ENCODE measurements at places on chromosomes 5 and 9. TPM values are rescaled to one million over a fixed set of nuclear protein-coding genes. Genes with fewer than 3 reads are reported as not detected.
A peak's percentile ranks its signal among the peaks of the same experiment; 100 is the strongest.

DNA sequence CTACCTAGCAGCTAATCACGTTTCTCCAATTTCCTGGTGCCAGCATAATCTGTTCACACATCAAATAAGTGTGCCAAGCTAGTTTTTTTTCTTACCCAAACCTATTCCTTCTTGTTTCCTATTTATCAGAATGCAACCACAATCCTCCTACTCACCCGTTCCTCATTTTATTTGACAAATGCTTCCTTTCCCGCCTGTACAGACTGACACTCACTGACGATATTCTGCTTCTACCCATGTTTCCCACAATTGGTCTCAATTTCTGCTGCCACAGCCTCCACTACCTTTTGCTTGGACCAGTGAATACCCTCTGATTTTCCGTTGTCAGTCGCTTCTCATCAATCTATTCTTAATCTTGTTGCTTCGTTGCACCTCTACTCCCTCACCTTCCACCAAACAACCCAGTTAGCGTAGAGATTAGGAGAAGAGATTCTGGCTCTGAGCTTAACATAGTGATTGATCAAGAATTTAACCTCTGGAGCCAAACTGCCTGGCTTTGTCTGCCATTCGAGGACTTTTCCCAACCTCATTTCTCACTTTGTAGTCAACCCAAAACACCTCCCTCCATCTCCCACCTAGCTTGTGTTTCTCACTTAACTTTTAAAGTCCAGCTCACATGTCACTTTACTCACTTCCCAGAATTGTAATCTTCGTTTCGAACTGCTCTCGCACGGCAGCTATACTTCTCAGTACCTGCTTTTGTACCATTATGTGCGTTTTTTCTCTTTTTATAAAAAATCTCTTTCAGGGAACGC, 729 bp upstream of the TMEM38B start:
- no peak for DNase-seq

DNA sequence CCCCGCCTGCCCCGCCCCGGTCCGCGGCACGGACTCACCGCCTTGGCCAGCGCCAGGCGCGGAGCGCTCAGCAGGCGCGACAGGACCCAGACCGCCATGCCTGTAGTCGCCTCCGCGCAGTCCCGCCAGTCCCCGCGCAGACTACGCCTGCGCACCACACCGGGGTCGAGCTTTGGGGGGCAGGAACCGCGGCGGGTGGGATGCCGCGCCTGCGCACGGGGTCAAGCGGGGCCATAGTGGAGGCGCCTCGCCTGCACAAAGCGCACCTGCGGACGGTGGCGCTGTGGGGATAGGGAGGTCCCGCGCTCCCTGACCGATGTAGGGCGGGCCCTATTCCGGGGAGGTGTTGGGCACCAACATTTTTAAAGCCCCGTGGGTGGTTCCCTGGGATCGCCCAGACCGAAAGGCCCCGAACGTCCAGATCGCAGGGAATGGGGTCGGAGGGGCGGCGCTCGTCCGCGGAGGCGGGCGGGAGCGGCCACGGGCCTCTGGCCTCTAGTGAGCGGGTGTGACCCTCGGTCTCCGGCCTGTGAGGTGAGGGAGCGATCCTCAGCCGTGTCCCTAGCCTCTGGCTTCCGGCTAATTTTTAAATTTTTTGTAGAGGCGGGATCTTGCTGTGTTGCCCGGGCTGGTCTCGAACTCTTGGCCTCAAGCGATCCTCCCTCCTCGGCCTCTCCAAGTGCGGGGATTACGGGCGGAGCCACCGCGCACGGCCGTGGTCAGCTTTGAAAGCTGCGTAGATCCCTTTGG, 70.8 kb upstream of the LPCAT1 start:
- peak; percentile 65 for DNase-seq

The MSX2 gene
- not detected for total RNA-seq

DNA sequence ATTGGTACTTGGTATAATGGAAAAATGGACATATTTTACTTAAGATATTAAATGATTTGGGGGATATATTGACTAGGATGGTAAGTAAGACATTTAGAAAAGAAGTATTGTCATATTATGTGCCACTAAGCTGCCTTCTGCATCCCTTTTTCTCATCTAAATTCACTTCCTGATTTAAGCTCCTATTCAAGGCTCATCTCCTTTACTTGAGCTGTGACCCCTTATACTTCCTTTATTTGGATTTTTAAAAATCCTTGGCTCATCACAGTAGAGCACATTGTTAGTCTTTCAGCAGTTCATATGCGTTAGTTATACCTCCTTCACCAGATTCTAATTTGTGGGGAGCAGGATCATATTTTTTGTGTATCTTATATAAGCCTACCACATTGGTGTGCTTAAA, 6.6 kb downstream of the COMMD10 start:
- no peak for DNase-seq

DNA sequence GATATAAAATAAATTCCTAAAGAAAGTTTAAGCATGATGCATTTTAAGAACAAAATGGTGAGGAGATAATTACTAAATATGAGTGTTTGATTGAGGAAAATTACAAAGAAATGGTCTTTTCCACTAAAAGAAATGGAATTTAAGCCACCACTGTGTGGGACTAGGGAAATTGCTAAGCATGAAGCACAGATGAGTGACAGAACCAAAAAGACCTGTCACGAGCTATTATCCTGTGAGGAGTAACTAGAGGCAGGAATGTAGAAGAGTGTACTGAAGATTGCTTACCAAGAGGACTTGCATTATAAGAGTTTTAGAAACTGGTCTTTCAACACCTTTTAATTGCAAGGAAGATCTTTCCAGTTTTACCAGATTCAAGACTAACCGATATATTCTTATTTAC, 193.6 kb upstream of the PRR16 start:
- no peak for DNase-seq

DNA sequence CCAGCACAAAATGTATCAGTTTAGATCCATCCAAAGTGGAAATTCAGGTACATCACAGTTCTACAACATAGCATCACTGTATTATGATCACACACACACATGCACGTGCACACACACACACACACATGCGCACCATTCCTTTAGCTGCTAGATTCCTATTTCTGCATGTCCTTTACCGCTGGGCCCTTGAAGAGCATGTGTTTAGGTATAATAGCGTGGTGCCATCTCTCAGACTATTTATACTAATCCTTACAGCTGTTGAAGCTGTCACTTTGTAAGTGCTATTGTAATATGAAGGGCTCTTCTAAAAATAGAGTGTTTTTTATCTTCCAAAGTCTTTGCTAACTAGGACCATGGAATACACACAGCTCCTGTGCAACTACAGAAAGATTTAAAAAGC, 308.8 kb upstream of the TRPC7 start:
- DNase-seq: no peak

The ALDH1A1 gene
- total RNA-seq: 135 TPM

- DNase-seq: no peak
These were observed 35.8 kb upstream of the CHD1 start for GRCh38 chr5:98964621-98965020.

DNA sequence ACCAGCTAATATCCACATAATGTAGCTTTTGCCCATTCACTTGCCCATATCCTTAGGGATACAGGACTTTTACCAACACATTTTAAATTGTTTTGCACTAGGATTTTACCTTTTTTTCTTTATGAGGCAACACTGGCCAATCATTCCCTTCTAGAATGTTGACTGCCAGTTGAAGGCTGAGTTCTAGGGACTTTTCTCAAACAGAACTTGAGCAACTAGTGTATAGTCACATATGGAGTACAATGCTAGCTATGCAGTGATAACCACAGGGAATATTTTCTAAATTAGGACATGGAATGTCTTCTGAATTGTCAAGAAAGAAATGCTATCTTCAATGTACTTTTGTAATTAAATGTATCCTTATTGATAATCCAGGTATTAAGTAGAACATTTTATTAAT, 133.6 kb downstream of the OXCT1 start:
- no peak for DNase-seq

The NFIB gene
- 173 TPM for total RNA-seq

The TMEM167A gene
- total RNA-seq: 41.9 TPM

DNA sequence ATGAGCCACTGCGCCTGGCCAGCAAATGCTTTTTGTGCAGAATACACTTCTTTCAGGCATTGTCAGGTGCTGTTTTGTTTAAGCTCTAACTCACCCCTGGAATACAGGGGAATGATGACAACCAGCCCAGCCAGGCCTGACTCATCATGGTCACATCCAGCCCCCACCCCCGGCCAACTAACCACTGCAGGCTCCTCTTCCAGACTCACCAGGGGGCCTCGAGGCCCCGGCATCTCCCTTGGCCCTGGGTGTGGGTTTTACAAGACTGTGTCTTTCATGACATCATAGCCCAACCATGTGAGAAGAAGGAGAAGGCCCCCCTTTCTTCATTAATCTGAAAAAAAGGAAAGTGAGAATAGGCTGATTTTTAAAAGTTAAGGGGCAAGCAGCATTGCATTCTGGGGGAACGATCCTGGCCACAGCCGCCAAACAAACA, 35.5 kb downstream of the OLFML2A start:
- peak; percentile 95 for DNase-seq

The SPINK5 gene
- not detected for total RNA-seq

GRCh38 chr5:160071516-160071915, 47.7 kb downstream of the PWWP2A start:
- DNase-seq: no peak

The PTPN3 gene
- 5.5 TPM for total RNA-seq

- DNase-seq: peak; percentile 16
These were observed 503.4 kb downstream of the PDE4D start for GRCh38 chr5:59390074-59390659.

DNA sequence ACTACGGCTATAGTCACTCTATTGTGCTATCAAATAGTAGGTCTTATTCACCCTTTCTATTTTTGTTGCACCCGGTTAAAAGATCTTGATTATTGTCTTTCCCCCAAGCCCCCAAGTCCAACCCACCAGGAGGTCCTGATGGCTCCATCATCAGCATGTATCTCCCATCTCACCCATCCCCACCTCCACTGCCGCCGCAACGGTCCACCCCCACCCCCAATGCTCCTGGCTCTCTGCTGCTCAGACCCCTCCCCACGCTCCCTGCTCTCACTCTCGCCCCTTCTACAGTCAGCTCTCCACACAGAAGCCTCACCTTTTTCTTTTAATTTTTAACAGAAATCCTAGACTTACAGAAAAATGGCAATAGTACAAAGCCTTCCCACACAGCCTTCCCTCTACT, 51.5 kb upstream of the SH3PXD2B start:
- DNase-seq: peak; percentile 10

- no peak for DNase-seq
These were observed 164.2 kb downstream of the FGF1 start for GRCh38 chr5:142521706-142522105.

- DNase-seq: no peak
These were observed 1.6 kb upstream of the C5orf52 start for GRCh38 chr5:157669701-157670097.

The PAPPA gene
- 17.1 TPM for total RNA-seq

Measured in uterus (tissue), 4 donors.